ENCODE measurements at places on chromosomes 12 and 14.

GRCh38 chr14:65282896-65283253, 129.7 kb upstream of the FUT8 start:
- no peak for DNase-seq

- no peak for DNase-seq
Measured at GRCh38 chr12:124837958-124838803, 25.5 kb downstream of the SCARB1 start.

GRCh38 chr14:100060760-100061159, 4.5 kb upstream of the EVL start:
- no peak for DNase-seq

GRCh38 chr12:78120866-78121560, 290.3 kb downstream of the NAV3 start:
- DNase-seq: no peak

DNA sequence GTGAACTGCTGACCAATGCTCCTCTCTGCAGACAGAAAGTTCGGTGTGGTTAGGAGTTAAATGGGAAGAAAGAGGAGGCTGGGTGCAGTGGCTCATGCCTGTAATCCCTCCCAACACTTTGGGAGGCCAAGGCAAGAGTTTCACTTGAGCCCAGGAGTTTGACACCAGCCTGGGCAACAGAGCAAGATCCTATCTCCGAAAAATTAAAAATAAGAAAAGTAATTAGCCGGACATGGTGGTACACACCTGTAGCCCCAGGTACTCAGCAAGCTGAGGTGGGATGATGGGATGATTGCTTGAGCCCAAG, 19.0 kb downstream of the ATXN2 start:
- DNase-seq: no peak

DNA sequence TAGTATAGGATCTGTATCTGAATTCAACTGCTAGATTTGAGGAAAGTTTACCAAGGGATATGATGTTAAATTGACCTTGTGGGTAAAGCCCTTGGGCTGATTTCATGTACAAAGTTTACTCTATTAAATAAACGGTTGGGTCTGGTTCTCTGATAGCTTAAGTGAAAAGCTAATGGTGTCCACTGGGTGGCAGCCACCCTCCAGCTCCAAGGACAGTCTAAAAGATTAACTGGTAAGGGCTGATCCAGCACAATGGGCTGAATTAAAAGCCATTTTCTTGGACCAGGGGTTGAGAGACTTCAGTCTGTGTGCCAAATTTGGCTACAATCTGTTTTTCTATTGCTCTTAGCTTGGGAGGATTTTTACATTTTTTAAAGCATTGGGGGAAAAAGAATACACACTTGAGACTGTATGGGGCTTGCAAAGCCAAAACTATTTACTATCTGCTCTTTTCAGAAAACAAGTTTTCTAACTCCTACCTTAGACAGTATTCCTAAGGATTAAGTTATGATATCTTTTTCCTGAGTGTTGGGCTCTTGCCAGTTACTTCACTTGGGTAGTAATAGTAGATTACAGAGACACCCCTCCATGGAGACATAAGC, 116.5 kb downstream of the GPHN start:
- DNase-seq: peak; percentile 5

DNA sequence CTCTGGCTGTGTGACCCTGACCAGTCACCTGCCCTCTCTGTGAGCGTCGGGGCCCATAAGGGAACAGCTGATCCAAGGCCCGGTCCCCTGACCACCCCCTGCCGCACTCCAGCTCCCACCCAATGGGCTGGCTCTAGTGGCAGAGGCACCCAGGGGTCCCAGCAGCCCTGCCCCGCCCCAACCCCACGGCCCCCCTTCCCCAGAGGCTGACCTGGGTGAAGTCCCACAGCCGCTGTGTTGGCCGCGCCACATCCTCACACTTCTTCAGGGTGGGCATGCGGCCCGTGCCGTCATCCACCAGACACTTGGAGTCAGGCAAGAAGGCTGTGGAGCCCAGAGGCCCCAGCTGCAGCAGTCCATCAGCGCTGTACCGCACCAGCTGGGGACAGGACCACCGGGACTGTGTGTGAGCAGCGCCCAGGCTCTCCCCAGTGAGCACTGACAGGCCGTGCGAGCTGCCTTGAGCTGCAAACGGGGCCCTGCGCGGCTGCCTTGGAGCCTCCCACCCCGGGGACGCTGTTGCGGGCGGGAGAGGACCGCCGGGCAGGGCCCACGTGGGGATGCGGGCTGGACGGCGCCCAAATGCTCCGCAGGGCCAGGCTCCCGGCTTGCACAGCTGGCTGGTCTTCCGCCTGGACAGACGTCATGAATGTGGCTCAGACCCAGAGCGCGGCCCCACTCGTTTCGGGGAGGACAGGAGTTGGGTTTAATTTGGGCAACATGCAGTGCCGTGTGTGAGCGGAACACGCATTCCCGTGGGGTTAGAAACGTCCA, 53.5 kb downstream of the NOC4L start:
- no peak for DNase-seq

GRCh38 chr12:46230983-46231382, 37.9 kb downstream of the SLC38A1 start:
- DNase-seq: no peak

DNA sequence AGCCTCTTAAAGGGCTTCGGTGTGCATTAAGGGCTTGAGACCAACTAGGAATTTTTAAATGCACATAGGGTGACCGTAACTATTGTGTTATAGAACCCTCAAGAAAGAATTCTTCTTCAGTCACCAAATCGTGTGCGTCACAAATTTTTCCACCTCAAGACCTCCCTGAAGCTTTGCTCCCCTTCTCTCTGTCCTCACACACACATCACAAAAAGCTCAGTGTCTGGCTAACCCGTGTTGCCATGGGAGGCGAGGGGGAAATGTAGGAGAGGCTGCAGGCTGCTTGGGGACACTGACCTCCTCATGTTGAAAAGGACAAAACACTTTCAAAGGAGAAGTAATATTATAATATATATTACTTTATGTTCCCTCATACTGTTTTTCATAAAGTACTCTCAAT, 10.6 kb downstream of the SSPN start:
- no peak for DNase-seq

- no peak for DNase-seq
Measured at GRCh38 chr12:67649261-67649569, 670 bp downstream of the DYRK2 start.

DNA sequence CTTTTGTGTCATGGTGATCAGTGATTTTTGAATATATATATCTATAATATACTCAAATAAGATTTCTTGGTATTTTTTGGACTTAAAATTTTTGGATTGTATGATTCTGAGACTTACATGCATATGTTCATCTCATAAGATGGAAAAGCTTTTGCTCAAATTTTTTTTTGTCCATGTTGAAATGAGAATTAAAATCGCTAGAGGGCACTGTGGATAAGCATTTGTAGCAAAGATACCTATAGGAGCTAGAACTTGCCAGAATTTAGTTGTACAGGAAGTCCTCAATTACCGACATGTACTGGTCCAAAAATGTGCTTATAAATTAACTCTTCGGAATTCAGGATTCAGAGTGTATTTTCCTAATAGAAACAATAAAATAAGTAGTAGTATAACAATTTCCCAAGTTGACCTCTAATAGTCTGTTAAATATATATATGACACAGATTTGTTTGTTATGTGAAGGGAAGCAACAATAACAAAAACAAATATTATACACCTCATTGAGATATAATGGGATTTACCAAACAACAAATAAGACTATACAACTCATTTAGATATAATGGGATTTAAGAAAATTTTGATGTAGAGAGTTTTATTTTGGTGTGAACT, 179.6 kb downstream of the TMEM117 start:
- DNase-seq: no peak

DNA sequence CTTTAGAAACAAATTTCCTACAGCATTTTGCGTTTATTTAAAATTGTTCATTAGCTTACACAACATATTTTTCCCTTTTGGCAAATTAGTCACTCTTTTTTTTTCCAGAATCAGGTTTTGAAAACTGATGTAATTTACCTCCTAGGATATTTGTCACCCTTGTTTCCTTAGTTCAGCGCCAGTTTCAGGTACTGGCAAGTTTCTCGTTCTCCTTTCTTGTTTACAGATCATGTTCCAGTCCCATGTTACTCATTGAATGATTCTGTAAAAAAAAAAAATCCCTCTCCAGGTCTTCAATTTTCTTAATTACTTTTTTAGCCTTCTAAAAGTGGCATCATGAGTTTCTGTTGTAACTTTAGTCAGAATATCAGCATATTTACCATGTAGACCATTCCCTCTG, 2.7 kb downstream of the PPP4R4 start:
- no peak for DNase-seq

GRCh38 chr12:74889073-74889472, 320.6 kb downstream of the KCNC2 start:
- no peak for DNase-seq
